ENCODE measurements at places on chromosomes 2 and 18.

DNA sequence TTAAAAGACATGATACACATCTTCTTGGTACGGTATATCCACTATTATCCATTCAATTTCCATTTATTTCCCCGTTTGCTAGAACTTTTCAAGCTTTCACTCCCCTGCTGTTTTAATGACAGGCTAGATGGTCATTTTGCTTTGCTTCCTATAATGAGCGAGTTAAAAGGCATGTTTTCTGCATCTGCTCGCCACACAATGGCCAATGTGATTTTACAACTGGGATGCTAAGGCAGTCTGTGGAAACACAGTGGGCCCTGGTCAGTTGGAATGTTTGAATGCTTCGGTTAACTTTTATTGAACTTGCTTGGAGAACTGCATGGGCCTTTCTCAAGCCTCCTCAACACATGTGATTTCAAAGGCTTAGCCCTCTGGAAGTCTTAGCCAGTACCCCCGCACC is 48.4 kb upstream of the TNP1 start:
- no peak for DNase-seq

GRCh38 chr18:21330122-21330701 is 88.2 kb downstream of the GREB1L start:
- DNase-seq = peak; percentile 58

DNA sequence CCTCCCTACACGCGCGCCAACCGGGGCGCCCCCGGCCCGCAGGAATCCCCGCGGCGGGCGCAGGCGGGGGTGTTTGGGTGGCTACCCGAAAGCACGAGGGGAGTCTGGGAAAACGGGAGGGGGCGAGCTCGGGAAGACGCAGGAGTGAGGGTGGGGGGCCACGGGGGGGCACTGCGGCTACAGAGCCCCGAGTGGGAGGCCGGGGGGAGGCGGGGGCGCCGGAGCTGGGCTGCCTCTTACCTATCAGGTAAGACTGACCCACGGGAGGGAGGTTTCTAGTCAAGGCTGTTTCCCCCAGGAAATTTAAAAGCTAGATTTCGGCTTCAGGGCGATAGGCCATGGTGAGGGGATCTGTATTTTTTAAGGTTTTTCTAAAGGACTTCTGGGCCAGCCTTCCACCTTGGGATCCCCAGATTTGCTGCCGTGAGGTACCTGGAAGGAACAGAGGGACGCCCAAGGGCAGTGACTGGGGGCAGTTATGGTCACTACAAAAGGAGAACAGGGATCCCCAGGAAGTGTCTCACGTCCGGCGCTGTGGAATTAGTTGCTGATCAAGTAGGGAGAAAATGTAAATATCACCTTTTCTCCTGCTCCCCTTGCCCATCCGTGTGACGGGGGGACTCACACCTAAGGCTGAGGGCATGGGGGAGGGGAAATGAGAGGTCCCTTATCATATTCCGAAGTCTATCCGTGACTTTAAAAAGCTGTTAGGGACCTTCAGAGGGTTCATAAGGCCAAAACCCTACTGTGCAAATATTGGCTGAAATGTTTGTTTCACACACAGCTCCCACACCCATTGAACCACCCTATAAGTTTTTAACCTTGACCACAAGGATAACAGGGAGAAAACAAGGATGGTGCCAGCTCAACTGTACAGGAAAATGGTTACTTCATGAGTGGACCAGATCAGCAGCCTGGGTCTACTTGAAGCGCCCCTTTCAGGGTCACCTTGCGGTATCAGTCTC is 638 bp upstream of the IRS1 start:
- no peak for DNase-seq

GRCh38 chr2:12363138-12363537 is 353.6 kb upstream of the TRIB2 start:
- no peak for DNase-seq

DNA sequence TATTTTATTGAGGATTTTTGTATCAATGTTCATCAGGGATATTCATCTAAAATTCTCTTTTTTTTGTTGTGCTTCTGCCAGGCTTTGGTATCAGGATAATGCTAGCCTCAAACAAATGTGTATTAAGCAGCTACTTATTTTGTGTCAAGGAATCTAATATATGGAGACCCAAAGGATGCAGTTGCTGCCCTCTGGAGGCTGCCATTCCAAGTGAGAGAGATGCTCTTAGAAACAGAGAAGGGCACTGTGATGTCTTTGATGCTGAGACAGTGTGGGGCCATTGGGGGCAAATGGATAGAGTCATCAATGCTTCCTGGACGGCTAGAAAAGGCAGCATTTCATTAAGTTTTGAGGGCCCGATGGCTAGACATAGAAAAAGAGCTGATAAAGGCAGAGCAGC is 292.6 kb downstream of the SETBP1 start:
- peak; percentile 41 for DNase-seq

GRCh38 chr2:27170581-27171337 is 22.0 kb downstream of the TCF23 start:
- peak; percentile 25 for DNase-seq

DNA sequence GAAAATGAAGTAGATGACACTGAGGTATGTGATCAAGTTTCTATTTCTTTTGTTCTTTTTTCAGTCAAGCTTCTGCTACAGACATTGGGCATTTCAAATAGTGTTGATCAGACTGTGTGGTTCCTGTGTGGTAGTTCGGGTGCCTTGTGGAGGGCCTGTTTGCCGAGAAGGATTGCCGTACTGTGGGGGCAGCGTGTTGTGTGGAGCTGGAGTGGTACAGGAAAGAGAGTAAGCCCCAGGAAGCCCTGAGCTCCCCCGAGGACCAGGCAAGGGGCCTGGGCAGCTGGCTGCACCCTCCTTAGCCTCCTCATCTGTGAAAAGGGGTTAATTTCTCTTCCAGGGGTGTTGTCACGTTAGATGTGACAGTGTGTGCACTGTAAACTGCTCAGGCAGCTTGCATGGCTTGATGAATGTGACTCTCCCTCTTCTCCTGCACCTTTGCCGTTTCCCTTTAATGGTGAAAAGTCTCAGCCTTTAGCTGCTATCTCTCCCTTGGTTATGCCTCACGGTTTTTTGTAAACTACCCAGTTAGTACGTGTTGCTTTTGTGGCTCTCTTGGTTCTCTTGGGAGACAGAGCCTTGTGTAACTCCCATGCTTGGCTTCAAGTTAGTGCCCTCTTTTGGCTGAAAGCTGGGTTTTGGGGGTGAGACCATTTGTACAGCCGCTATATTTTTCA is 19.5 kb downstream of the C2orf74 start:
- DNase-seq = peak; percentile 38

- DNase-seq = no peak
Measured at GRCh38 chr2:228771774-228772173, 499.3 kb downstream of the PID1 start.

DNA sequence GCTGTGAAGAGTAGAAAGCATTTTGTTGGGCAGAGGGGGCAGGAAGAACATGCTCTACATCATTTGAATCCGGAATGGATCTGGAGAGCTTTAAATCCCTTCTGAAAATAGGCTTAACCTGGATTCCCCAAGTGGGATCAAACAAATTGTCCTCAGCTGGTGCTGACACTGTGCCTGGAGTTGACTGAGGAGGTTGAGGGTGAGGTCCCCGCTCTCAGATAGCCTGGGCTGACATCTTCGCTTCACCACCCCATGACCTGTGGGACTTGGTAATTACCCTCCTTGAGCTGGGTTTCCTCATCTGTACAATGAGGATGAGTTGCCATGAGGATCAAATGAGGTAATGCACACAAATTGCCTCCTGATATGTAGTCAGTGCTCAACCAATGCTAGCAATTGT is 117.8 kb upstream of the SMAD2 start:
- no peak for DNase-seq

- DNase-seq = no peak
Measured at GRCh38 chr2:205451901-205452512, 230.3 kb upstream of the NRP2 start.

DNA sequence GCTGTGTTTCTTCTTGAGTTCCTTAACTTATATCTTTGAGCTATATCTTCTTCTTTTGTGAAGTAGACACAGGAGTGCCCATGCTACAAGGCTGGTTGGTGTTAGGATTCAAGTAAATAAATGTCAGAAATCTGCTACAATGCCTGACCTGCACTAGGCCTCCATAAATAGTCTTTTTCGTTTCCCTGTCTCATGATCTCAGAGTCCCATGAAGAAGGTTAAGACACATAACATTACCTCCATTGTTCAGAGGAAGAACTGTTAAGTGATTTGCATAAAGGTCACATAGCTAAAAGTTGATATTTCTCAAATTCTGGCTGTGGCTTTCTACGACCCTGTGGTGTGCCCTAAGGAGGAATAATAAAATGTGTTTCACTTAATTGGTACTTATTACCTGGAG is 228.4 kb downstream of the KCNS3 start:
- DNase-seq = no peak

DNA sequence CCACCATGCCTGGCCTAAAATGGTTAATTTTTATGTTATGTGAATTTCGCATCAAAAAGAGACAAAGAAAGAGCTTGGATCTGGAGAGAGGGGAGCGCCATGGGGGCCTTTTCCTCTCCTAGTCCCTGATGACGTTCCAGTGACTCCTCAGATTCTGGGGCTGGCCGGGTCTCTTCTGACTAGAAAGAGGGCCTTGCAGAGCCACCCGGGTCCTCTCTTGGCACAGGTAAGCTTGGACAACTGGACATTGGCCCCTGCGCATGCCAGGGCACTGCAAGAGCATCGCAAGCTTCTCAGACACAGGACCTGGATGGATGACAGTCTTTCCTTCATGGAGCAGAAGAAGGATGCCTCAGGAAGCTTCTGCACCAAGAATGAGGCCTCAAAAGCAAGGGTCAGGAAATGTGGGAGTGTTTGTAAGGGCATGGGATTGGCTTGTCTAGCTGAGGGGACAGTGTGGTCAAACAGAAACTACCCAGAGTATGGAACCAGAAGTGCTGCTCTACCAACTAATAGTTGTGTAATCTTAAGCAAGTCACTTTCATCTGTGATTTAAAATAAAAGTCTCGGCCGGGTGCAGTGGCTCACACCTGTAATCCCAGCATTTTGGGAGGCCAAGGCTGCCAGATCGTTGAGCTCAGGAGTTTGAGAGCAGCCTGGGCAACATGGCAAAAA is 35.2 kb downstream of the FOSL2 start:
- DNase-seq = no peak

Measured in cardiac muscle cell (in vitro differentiated cells and primary cell).